A549 treated with GW870086 at 1 μM for 4 hours (cell line): ENCODE measurements at places on chromosomes 16 and 17. TPM values are rescaled to one million over a fixed set of nuclear protein-coding genes. Genes with fewer than 3 reads are reported as not detected.

Gene CLEC18A
- 0.11 to 0.25 TPM (median 0.20 TPM) in 5 replicates for total RNA-seq

Gene ZG16
- not detected in 5 replicates for total RNA-seq

Gene ALDH3A1
- total RNA-seq: 819 to 1,197 TPM (median 850 TPM) in 5 replicates

Gene IGFALS
- 0.06 TPM in 1 of 5 replicates, not detected in the others for total RNA-seq

Gene NHLRC4
- total RNA-seq: 0.15 to 0.51 TPM (median 0.29 TPM) in 5 replicates

Gene CYBA
- 267 to 301 TPM (median 293 TPM) in 5 replicates for total RNA-seq

Gene NR1D1
- total RNA-seq: 8.6 to 11.3 TPM (median 10.7 TPM) in 5 replicates

Gene C17orf50
- total RNA-seq: 0.14 to 0.48 TPM (median 0.30 TPM) in 5 replicates

Gene GNAO1
- 0.46 to 0.86 TPM (median 0.65 TPM) in 5 replicates for total RNA-seq

Gene WWP2
- total RNA-seq: 21.0 to 22.9 TPM (median 22.3 TPM) in 5 replicates

Gene FBXW10
- 0.90 to 2.0 TPM (median 0.97 TPM) in 5 replicates for total RNA-seq

Gene KRT32
- total RNA-seq: 0.13 TPM in 1 of 5 replicates, not detected in the others

Gene KRT40
- total RNA-seq: not detected in 5 replicates

Gene CCL16
- not detected in 5 replicates for total RNA-seq

Gene PITPNC1
- total RNA-seq: 19.6 to 25.4 TPM (median 23.0 TPM) in 5 replicates

Gene LRRC36
- 0.21 to 0.35 TPM (median 0.21 TPM) in 3 of 5 replicates, not detected in the others for total RNA-seq

Gene SCGB1C2
- not detected in 5 replicates for total RNA-seq

Gene NTN3
- 0.07 TPM in 1 of 5 replicates, not detected in the others for total RNA-seq

Gene ACACA
- total RNA-seq: 42.9 to 53.3 TPM (median 49.0 TPM) in 5 replicates

Gene GPR139
- not detected in 5 replicates for total RNA-seq

Gene ENPP7
- not detected in 5 replicates for total RNA-seq

Gene SCARF1
- total RNA-seq: 0.18 to 0.38 TPM (median 0.27 TPM) in 5 replicates

Gene PIPOX
- 0.19 to 0.21 TPM (median 0.19 TPM) in 3 of 5 replicates, not detected in the others for total RNA-seq

Gene NAGS
- 0.69 to 1.5 TPM (median 1.2 TPM) in 5 replicates for total RNA-seq

Gene GPRC5C
- 51.5 to 76.5 TPM (median 69.0 TPM) in 5 replicates for total RNA-seq

Gene CMTR2
- 9.7 to 15.0 TPM (median 13.3 TPM) in 5 replicates for total RNA-seq

Gene TNFSF13
- total RNA-seq: 0.37 to 1.1 TPM (median 0.87 TPM) in 5 replicates

Gene ESRP2
- total RNA-seq: 0.08 to 0.19 TPM (median 0.17 TPM) in 4 of 5 replicates, not detected in the other

Gene CHST5
- total RNA-seq: 0.05 to 0.10 TPM in 2 of 5 replicates, not detected in the others

Gene IL34
- 0.44 to 0.85 TPM (median 0.45 TPM) in 5 replicates for total RNA-seq

Gene KRTAP16-1
- total RNA-seq: not detected in 5 replicates

Gene PLXDC1
- 0.05 to 0.43 TPM (median 0.10 TPM) in 5 replicates for total RNA-seq

Gene TPSAB1
- 0.09 TPM in 1 of 5 replicates, not detected in the others for total RNA-seq

Gene MAF
- total RNA-seq: 0.31 to 0.90 TPM (median 0.39 TPM) in 5 replicates

Gene ATAD5
- 3.0 to 4.8 TPM (median 4.3 TPM) in 5 replicates for total RNA-seq

Gene ABCC6
- 0.41 to 1.1 TPM (median 1.0 TPM) in 5 replicates for total RNA-seq

Gene KRT27
- total RNA-seq: not detected in 5 replicates

Gene TRIM25
- total RNA-seq: 60.3 to 66.6 TPM (median 65.0 TPM) in 5 replicates

Gene NME2
- 1,759 to 1,914 TPM (median 1,836 TPM) in 5 replicates for total RNA-seq

Gene C16orf92
- total RNA-seq: not detected in 5 replicates
